Right ventricle myocardium superior (tissue), 1 donor: ENCODE measurements at places on chromosomes 13 and 19.

- no peak for DNase-seq
Measured at GRCh38 chr13:20696073-20696472, 7.4 kb upstream of the IL17D start.

DNA sequence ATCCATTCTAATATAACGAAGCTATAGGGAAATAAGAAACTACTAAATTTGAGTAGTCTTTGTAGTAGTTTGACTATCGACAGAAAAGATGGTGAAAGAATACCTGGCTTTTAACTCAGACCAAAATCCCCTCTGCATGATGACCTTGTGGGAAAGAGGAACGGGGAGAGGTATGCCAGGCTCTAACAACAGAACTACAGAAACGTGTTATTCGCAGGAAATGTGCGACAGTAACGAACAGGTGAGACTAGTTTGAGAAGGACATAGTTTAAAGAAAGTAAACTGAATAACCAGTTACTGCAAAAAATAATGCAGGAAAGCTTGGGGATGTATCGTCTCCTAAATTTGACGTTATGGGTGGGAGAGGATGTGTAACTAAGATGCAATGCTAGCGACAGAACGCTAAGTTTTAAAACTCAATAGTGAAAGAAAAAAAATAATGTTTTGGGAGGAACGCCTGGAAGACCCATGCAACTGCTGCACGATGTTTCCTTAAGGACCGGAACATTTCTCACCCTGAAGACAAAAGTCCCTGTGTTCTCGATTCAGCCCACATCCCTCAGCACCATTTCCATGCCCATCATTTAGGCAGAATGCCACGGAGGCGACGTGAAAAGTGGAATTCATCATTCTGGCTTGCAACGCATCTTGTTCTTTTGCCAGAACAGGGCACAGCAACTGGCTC lies 1.6 kb upstream of the RAP2A start:
- DNase-seq: no peak

- peak; percentile 49 for DNase-seq
Measured at GRCh38 chr13:44243198-44243857, 130.3 kb upstream of the SERP2 start.

- no peak for DNase-seq
Measured at GRCh38 chr13:48221686-48222187, 11.3 kb upstream of the ITM2B start.

DNA sequence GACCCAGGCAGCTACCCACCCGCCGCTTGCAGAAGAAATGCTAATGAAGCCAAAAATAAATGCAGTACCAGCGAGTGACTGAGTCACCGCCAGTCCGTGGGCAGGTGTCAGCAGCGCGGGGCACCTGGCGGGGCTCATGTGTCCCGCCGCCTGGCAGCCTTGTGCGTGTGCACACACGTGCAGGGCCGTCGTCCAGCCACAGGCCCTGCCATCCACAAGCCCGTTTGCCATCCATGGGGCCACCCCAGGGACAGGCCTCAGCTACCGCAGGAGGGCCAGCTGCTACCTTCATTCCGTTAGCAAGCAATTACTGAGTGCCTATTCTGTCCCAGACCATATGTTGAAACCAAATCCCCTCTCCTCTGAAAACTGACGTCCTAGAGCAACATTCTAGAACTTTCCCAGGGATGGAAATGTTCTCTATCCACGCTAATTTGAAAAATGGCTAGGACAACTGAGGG lies 20.5 kb downstream of the NCAN start:
- no peak for DNase-seq

- DNase-seq: no peak
Measured at GRCh38 chr13:28251466-28251865, 113.1 kb downstream of the PAN3 start.

GRCh38 chr19:12785431-12786031 lies 5.8 kb upstream of the JUNB start:
- no peak for DNase-seq

DNA sequence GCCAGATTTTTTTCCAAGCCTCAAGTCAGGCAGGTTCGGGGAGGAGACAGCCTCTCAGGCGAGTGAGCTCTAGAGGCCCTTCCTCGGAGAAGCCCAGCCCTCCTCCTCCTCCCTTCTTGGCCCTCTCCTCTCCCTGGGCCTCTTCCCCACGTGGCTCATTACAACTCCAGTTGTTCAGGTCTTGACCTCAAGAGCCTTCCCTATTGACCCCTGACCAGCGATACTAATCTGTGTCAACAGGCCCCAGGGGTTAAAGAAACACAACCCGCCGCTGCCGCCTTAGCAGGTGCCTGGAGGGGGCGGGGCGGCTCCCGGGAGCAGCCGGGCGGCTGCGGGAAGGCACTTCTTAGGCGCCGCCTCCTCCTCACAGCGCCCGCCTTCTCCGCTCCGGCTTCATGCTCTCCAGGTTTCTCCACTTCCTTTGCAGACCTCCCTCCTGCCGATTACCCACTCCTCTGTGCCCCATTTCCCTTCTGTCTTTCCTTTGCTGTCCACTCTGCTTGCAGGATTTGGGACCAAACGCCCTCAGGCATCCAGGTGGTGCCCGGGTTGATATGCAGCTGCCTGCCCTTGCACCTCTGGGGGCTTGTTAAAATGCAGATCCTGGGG lies 51.0 kb downstream of the LYL1 start:
- DNase-seq: peak; percentile 75

DNA sequence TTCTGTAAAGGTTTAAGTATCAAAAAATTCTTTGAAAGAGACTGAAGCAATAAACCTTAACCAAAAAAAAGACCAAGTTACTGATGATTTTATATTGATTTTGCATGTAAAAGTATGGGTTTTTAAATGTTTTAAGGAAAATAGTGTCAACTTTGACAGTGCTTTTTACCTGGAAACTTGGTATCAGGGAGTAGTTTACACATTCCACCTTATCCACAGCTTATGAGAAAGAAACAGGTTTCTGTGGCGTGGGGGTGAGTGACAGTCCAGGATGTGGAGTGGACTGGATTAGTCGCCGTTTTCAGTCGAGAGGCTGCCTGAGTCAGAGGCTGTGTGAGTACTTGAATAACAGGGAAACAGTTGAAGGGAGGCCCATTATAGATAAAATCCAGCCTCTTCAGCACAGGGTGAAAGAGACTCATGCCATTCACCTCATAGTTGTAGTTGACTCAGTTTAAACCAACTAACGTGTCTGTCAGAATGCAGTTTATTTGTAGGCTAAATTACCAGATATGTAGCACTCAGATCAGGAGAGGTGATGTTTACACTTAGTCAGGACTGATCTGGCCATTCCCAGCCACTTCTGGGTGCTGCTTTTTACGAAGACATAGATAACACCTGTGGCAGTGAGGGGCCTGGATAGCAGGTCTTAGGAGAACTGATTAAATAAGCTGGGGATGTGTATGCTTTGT lies 595 bp upstream of the GPR183 start:
- DNase-seq: no peak

DNA sequence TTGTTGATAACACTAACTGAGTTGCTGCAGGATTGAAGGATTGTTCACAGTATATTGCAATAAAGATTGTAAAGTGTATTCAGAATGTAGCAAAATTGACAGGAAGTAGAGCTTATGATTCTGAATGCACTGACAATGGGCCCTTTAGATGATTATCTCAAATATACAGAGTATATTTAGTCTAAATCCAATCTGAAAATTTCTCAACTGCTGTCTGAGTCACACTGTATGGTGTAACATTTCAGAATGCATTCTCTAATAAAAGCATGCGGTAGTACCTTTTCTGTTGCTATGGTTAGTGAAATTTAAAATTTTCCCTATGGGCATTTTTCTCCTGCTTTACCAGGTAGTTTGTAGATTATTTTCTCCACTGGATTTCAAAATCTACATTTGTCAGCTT lies 365.2 kb downstream of the PCDH17 start:
- no peak for DNase-seq

DNA sequence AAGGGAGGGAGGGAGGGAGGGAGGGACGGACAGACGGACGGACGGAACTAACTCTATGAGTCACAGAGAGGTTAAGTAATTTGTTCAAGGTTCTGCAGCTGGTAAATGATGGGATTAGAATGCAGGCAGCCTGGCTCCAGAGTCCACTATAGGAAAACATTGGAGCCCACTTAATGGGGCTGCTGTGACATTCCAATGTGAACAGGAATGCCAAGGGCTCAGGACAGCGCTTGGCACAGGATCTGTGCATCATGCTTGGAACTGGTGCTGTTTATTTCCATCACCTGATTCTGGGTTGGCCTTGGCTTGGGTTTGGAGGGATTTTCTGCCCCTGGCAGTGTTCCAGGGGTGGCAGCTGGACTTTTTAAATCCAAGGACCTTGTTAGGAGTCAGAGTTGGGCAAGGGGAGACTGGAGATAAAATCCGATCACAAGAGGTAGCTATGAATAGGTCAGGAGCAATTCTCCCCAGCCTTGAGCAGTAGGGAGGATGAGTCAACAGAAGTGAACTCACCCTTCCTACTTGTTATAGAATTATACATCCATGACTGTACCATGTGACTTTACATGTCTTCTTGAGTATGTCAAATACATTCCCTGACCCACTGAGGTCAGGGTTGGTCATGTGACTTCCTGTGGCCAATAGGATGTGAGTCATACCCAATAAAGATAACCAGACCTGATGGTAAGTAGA lies 7.8 kb upstream of the HIF3A start:
- DNase-seq: no peak

GRCh38 chr13:78022164-78022877 lies 103.7 kb upstream of the EDNRB start:
- no peak for DNase-seq

- no peak for DNase-seq
Measured at GRCh38 chr19:39498798-39499642, at the start of gene DLL3. DLL3 (plus strand) TSS chr19:39498947; CDS start chr19:39498975, 28 bp downstream.

DNA sequence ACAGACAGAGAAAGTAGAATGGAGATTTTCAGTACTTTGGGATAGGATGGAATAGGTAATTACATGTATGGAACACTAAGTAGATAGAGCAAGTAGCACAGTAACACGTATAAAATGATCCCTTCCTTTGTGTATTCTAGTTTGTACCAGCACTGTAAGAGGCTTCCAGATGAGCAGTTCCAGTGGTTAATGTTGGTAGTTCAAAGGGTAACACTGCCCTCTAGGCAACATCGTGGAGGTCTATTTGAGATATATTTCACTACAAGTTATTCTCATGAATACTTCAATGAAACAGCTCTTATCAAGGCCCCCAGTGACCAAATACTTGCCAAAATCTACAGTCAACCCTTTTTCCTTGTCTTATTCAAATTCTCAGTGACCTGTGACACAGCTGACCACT lies 13.5 kb upstream of the ZNF563 start:
- DNase-seq: no peak

GRCh38 chr19:2168619-2169424 lies 5.1 kb downstream of the DOT1L start:
- peak; percentile 98 for DNase-seq

- DNase-seq: no peak
Measured at GRCh38 chr19:32580353-32580900, 563 bp upstream of the PDCD5 start.

DNA sequence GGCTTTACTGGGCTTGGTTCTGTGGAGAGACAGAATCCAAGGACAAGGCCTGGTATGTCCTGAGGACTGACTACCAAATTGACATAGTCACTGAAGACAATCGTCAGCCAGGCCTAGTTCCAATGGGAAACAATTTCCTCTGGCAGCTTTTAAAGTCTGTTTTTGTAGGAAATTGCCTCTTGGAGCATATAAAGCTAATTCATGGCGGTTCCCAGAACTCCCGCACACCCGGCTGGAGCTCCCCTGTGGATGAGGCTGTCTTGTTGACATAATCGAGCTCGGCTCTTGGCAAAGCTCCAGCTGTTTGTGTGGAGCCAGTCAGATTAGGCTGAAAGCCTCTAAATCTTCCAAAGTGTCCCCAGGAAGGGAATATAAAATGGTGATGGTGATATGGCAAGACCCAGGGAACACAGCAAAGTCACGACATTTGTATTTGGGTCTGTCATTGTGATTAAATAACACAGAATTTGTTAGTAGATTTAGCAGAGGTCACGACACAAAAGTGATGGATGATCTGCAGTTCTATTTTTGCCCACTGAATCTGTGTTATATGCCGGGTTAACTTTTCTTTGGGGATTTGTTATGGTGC lies 395.0 kb downstream of the PCDH9 start:
- DNase-seq: peak; percentile 90

GRCh38 chr13:42102961-42103865 lies 54.8 kb downstream of the DGKH start:
- DNase-seq: no peak

GRCh38 chr19:51916167-51916566 lies 11.1 kb upstream of the ZNF613 start:
- DNase-seq: no peak

DNA sequence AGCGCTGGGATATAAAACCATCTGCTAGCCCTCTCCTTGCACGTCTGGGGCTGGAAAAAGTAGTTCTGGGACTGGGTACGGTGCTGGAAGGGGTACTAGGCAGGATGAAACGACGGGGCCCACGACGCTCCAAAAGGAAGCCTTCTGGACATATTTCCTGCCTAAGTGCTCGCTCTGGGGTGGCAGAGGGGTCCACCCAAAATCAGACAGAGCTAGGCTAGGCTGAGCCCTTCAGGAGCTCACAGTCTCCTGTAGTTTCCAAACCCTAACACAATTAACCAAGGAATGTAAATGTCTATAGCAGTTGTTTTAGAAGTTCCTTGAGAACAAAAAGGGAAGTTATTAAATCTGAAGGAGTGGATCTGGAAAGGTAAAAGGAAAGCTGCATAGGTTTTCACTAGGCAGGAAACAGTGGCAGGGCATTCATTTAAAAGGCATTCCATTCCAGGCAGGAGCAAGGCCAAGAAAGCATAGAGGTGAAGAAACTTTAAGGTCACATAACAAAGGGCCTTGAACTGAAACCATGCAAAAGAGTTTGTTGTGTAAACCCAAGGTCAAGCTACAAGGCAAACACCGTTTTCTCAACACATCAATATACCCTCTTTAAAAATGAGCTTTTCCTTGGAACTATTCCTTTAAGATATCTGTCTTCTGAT lies 634 bp upstream of the DIAPH3 start:
- no peak for DNase-seq

DNA sequence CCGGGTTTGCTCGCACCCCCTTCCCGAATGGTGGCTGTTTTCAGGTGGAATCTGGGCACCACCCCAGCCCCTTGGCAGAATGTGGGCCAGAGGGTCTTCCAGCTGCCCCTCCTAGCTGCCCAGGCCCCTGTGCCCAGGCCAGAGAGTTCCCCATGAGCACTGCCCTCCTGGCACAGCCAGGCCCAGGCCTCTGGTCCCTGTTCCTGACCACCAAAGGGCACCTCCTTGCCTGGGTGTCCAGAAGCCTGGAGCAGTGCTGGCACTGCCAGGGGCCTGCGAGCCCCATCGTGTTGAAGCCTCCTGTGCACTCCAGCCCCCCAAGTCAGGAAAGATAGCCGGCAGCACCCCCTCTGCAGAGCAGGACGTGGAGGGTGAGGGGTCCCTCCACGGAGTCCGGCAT lies 23.4 kb downstream of the PIAS4 start:
- no peak for DNase-seq
